ENCODE measurements at places on chromosomes 3 and 15.

DNA sequence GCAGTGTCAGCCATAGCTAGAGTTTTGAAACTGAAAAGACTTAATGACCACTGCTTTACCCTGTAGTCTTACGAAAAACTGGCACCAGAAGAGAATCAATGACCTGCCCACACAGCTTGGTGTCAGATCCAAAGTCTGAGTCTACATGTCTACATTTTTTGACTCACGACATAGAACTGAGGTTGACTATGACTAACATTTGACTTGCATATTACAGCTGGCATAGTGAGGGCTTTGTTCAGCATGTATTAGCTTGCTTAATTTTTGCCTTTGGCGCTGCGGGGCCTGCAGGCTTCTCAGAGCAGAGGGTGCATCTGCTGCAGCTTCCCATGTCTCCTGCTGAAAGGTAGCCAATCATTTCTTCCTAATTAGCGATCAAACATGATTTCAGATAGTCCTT is 167.0 kb downstream of the EBLN2 start:
- no peak for DNase-seq

DNA sequence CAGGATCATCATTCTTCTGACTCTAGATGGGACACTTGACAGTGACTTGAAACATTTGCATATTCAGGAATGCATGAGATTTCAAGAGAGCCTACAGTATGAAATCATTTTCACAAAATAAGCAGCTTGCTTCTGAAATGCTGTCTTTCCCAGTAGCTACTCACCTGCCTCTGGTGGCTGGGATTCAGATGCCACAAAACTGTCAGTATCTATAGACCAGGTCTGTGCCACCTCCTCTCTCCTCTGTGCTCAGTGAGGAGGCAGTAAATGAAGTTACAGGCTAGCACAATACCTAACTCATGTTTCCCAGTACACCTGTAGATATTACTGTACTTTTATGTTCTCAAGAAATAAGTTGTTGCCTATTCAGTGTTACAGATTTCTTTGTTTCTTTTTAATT is 64.3 kb downstream of the HMG20A start:
- no peak for DNase-seq

DNA sequence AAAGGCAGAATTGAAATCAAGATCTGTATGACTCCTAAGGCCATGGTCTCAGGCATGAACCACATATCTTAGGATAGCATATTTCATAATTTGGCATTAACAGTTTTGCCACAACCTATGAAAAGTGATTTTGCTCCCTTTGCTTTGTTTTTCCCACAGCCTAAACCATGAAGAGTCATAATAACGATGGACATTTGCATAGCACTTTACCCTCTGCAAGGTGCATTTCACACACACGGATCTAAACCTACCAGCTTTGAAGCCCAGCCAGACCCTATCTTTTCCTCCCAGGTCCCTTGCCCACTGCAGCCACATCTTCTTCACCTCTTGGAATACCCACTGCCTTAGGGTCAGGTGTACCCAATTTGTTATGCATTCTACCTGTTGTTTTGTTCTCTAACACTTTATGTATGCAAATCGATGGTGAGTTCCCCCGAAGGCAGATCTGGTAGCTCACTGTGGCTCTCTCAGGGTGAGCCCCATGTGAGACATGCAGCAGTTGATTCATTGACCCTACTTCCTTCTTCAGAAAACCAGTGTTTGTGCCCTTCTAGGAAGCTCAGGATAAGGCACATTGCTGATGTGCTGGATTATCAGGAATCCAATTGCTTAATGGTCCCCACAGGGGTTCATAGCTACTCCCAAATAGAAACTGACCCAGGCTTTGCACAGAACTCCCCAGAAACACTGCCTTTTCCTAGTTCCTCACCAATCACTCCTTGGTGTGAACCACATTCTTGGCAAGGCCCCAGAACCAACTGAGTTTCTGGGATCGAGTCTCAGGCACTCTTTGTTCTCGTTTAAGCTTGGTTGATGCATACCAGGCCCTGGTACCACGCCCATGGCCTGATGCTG is 8.7 kb downstream of the ARHGAP31 start:
- no peak for DNase-seq

DNA sequence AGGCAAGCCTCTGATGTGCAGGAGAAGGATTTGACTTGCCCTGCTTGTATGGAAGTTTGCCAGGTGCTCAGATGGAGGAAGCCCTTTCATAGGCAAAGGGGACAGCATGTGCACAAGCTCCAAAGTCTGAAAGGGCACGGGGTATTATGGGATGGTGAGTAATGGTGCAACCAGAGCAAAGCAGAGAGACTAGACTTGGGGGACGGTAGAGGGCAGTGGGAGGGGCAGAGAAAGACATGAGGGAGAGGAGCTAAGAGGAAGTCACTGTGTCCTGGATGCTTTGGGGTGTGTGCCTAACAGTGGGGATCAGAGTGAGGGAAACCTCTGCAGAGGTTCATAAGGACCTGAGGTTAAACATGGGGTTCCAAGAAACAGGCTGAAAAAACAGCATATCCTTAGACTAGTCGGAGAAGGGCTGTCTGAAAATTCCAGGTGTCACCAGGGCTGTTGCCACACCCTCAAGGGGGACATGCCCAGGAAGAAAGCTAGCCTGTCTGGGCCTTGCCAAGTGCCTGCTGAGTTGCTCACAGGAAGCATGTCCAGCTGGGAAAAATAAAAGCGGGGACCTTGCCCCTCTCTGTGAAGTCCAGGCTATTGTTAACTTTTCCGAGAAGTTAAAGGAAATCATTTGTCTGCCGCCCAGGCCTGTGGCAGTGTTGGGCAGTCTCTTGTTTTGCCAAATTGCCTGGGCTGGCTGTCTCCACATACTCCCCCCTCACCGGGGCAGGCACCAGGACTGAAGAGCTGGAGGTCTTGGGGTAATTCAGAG is 47.1 kb downstream of the HRH1 start:
- DNase-seq = no peak

GRCh38 chr3:184016811-184017671 is 643 bp downstream of the ABCC5 start:
- peak; percentile 83 for DNase-seq

DNA sequence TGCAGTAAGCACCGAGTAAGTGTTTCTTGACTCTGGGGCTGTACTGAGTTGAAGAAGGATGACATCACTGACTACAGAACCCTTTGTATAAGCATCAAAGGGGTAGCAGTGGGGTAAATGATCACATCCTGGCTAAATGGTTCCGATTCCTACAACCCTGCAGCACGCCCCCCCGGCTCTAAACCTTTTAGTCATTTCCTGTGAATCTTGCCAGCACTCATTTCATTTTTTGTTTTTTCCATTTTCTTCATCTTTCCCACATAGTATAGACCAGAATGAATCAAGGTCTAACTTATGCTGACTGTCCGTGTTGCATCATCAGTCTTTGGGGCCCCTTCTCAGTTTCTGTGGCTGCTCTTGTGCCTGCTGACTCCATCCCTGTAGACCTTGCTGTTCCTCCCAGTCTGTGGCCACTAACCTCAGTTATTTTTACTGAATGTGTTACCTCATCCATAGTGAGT is 383.1 kb upstream of the TPRG1 start:
- DNase-seq = peak; percentile 68

DNA sequence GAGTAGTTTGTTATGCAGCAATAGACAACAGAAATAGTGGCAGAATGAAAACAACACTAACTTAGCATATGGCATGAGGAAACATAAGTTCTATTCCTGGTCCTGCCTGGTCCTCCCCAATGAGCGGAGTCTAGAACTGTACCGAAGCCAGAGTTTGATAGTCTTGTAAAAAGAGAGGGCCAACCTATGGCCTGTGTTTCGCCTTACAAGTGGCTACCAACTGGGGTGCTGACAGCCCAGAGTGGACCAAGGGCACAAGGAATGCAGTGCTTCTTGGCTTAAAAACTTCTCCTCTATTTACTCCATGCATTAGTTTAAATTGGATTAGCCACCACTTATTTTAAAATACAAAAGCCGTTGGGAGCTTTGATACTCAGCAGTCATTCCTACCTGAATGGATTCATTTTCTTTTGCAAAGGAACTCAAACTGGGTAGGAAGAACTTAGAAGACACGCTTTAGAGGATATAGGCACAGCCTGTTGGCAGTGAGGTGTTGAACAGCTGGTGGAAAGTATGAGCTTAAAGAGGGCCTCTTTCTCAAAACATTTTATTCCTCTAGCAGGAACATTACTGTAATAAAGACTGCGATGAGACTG is 302.9 kb downstream of the PLCL2 start:
- DNase-seq = no peak

DNA sequence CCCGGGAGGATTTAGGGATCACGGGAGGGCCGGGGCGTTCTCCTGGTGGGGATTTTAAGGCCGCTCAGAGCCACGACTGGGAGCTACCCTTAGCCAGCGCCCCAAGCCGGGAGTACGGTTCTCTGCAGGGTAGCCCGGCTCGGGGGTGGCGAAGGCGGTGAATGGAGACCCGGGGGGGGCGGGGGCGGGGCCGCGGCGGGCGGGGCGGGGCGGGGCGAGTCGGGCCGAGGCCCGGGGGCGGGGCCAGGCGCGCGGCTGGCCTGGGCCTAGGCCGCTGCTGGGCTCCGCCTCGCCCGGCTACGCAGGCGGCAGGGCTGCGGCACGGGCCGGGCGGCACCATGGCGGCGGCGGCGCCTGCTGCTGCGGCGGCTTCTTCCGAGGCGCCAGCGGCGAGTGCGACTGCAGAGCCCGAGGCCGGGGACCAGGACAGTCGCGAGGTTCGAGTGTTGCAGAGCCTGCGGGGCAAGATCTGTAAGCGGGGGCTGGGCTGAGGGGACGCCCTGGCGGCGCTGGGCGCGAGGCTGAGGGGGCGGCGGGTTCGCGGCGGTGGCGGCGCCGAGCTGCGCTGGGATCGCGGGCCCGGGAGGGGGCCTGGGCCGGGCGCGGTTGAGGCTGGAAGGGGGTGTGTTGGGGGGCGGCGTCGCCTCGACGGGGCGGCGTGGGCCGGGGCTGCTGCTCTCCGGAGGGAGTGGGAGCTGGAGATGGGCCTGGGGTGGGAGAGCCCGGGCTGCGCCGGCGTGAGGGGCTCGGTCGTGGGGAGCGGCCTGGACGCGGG is at the start of gene RASA2:
Gene RASA2, plus strand, starts transcription at position 282 of the 775 bp plus-strand sequence. Its CDS starts 57 bp downstream, at position 339.
- peak; percentile 83 for DNase-seq

GRCh38 chr15:67947254-67948039 is 106.7 kb upstream of the PIAS1 start:
- peak; percentile 34 for DNase-seq

DNA sequence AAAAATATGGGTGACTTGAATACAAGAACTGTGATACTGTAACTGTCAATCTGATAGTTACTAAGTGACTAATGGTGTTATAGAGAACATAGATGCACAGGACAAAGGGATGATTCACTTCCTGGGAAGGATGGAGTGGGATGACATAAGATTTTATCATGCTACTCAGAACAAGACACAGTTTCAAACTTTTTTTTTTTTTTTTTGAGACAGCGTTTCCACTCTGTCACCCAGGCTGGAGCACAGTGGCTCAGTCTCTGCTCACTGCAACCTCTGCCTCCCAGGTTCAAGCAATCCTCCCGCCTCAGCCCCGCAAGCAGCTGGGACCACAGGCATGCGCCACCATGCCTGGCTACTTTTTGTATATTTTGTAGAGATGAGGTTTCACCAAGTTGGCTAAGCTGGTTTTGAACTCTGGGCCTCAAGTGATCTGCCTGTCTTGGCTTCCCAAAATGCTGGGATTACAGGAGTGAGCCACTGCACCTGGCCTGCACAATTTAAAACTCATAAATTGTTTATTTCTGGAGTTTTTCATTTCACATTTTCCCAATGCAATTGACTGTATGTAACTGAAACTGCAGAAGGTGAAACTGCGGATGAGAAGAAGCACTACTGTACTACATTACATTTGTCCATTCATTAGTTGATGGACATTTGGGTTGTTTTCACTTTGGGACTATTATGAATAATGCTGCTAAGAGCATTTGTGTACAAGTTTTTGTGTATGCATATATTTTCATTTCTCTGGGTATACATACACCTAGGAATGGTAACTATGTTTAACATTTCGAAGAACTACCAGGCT is 40.6 kb downstream of the ADIPOQ start:
- peak; percentile 78 for DNase-seq

DNA sequence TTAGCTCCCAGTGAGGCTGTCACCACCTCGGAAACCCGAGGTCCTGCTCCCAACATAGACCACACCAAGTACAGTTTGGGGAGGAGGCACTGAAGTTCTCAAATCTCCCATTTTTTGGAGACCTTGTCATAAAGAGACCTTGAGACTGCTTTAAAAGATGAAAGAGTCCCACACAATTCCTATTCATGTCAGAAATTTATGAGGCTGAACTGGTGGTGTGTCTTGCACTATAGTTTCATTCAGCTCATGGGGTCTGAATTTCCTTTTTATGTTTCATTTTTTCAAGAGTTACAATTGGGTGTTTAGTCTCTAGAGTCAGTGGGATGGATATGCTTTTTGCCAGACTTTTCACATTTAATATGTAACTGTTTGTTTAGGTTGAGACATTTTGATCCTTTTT is 318.1 kb upstream of the LRRFIP2 start:
- no peak for DNase-seq

All from islet precursor cell (in vitro differentiated cells).